ENCODE measurements at places on chromosomes 4 and X.

- DNase-seq, result no peak
Measured at GRCh38 chr4:30722359-30723200, 2.4 kb downstream of the PCDH7 start.

DNA sequence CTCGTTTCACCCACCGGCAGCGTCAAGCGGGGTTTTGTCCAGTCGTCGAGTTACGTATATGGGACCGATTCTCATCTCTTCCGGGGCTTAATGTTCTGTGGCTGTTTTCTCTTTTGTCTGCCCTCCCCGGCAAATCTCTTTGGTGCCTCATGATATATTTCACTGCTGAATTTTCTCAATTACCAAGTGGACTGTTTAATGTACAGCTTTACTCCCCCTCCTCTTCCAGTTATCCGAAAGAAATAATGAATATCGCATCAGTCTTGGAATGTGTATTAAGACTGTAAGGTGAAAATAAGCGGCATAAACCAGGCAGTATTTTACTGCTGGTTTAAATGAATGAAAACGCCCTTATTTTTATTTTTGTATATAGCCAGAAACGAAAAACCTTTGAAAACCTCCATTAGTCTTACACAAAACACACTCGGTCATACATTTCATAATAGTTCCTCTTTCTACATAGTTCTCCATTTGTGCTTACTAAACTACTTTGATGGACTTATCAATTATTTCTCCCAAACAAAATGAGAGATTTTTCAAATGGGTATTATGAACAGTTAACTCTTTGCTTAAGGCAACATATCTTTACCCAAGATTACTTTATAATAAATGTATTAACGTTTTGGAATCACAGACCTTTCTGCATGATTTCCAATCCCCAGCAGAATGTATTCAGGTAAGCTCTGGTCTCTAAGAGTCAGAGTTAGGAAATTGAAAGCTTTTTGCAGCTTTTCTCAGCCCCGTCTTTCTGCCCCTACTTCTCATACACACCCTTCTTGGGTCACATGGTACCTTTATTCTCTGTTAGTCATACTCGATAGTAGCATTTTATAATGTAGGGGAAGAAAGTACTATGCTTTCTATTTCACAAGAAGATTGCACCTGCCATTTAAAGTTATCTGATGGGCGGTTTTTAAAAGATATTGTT lies 979 bp downstream of the RP2 start:
- no peak for DNase-seq

GRCh38 chr4:90187148-90187884 lies 60.1 kb downstream of the CCSER1 start:
- no peak for DNase-seq

- DNase-seq, result no peak
Measured at GRCh38 chrX:130825525-130825924, 77.5 kb downstream of the ENOX2 start.

DNA sequence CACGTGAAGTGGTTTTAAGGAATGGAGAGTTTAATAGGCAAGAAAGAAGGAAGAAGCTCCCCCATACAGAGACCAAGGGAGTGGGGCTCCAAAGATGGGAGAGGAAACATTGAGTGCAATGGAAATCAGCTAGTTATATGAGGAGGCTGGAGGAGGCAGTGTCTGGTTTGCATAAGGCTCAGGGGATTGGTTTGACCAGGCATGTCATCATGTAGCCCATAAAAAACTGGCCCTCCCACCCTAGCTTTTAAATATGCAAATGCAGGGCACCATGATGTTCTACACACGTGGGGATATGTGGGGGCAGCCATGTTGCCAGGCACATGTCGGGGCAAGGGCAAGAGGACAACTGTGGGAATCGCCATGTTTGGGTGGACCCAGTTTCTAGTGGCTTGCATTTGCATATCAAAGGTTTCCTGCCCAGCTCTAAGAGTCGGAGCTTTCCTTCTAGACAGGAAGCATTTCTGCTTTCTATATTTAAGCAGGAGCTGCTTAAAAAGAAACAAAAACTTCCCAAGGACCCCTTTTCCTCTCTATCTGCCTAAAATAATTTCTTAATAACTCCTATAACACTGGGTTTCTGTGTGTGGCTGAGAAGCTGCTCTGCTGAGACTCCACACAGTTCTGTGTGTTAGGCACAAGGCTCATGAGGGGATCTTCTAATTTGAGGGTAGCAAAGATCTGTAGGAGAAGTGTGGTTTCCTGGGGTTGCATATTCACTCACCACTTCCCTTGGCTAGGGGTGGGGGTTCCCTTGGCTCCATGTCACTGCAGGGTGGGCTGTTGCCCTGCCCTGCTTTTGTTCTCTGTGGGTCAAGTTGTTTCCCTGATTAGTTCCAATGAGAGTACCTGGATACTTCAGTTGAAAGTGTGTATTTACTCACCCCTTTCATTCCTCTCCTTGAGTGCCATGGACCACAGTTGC lies 113.5 kb downstream of the VSIG4 start:
- peak; percentile 14 for DNase-seq

- DNase-seq, result no peak
Measured at GRCh38 chr4:156109943-156110900, 156.6 kb upstream of the CTSO start.

DNA sequence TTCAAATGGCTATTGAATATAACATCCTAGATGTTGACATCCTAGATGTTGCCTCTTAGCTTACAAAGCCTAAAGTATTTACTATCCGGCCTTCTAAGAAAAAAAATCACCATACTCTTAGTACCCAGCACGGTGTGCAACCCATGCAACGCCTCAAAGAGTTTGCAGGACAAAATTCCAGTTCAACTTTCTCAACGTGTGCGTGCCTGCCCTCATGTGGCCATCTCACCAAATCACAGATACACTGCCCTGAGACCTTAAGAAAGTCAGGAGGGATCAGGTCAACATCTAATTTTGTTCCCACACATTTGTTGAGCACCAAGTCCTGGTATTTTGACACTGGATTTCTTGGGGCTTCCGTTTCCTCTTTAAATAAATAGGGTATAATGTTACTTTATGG lies 68.3 kb downstream of the CRMP1 start:
- no peak for DNase-seq

DNA sequence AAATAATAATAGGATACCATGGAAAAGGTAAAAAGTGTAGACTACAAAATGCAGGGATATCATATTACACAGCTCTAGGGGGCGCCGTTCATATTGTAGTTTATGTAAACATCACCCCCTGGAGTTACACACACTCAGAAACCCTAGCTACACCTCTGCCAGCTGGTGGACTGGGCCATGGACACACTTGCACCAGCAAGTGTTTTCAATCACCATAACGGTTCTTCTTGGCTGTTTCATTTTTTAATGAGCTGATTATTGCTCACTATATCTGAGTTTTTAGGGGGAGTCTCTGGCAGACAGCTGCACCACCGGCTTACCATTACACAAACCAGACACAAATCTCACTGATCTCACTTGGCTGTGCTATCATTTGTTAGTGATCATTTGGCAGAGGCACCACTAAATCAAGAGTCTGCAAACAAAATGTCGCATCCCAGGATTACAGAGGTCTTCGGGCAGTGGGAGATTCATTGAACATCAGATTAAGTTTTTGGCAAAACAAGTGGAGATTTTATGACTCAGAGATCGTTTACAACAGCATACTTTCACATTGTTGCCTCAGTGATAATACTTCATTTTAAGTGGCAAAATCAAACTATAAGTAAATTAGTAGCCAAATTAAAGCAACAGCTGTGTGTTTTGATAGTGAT lies 185.7 kb downstream of the UNC5C start:
- DNase-seq, result no peak

DNA sequence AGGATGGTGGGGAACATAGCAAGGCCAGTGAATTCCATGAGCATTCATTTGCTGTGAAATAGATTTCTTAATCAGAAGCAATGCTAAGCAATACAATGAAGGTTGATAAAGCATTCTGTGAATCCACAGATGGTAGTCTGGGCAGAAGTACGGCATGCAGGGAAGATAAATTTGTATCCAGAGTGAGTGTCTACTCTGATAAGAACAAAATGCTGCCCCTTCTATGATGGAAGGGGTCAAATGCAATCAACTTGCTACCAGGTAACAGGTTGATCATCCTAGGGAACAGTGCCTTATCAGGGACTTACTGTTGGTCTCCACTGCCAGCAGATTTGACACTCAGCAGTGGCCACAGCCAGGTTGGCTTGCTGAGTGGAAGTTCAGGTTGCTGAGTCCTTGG lies 189.4 kb downstream of the MAB21L2 start:
- no peak for DNase-seq

DNA sequence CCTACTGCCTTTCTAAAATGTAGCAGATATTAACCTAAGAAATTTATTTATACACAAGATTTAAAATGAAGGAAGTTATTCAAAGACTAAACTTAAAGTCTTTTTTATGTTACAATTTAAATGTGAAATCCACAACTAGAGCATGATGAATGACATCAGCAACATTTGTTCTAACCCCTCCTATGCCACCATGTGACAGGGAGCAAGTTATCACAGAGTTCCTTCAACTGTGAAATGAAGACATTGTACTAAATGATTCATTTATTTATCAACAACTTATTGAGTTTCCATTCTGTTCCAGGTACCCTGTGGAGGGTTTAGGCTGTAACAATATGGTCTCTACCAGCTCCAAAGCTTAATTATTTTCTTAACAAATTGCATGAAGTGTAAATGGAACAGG lies 76.9 kb downstream of the SLC39A8 start:
- no peak for DNase-seq

DNA sequence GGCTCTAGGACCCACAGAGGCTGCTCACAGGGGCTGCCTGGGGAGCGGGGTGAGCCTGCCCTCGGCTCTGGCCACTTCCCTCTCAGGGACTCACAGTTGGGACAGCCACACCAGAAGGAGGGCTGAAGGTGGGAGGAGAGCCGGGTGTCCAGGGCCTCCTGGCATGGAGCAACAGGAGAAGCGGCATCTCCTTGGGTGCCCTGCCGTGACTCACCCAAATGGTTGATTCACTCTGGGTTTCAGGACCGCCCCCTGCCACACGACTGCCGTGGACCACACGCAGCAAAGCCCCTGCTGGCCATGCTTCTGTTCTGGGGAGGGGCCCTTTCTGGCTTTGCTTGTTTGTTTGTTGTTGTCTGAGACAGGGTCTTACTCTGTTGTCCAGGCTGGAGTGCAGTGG lies 86.0 kb upstream of the AFAP1 start:
- DNase-seq, result no peak

GRCh38 chr4:83866834-83867621 lies 331.1 kb downstream of the GPAT3 start:
- DNase-seq, result no peak

Measured in thymus (tissue), 14 donors.